ENCODE measurements at places on chromosomes 3 and 15.

- DNase-seq: peak; percentile 90
Observed at GRCh38 chr3:186931532-186932280, 1.4 kb downstream of the ST6GAL1 start.

- no peak for DNase-seq
Observed at GRCh38 chr15:78565951-78566774, 843 bp downstream of the CHRNA5 start.

DNA sequence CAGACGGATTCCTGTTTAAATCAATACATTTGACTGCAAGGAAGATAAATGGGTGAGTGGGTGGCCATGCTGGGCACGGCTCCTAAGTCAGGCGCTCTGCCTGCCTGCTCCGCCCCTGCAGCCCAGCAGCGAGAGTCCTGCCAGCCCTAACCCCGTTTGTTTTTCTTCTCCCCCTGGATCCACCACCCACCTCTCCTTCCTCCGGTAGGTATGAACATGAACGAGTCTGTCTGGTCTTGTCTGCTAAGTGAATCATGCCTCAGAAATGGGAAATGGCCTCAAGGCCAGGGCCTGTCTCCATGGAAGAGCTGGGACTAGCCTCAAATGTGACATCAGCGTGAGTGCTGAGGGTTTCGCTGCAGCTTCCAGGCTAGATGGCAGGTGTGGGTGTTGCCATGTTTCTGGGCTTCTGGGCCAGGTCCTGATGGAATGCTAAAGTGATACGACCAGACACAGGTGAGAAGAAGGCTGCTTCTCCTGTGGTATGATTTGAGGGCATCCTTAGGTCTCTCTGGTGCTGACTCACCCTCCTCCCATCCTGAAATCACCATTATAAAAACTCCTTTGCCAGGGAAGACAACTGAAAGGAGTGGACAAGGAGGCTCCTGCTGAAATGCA is 5.6 kb upstream of the FEM1B start:
- no peak for DNase-seq

DNA sequence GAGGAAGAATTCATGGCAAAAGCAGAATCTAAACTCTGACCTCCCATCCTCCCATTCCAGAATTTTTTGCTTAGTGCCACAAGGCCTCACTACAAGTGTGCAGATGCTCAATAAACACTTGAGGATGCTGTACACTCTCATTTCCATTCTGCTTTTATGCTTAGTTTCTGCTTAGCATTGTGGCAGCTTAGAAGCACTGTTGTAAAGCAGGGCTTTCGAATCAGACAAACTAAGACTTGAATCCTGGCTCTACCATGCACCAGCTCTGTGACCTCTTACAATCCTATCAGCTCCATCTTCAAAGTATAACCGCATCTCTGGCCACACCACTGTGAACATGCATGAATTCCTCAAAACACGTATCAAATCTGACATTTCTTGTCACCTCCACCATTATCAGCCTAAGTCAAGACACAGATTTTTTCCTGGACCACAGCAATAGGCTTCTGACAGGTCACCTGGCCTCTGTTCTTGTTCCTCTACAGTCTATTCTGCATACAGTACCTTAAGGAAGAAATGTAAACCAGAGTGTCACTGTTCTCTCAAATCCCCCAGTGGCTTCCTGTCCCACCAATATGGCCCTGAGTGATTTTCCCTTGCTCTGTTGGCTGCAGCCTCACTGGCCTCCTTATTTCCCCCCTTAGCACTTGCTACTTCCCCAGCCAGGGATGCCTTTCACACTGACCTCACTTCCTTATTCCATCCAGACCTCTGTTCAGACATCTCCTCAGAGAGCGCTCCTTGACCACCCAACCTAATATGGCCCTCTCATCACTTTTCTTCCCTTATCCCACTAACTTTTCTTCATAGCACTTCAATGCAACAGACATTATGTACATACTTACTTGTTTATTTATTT is 8.1 kb upstream of the PHC3 start:
- DNase-seq: no peak

- DNase-seq: no peak
Observed at GRCh38 chr15:69859866-69860265, 237.9 kb downstream of the TLE3 start.

- DNase-seq: peak; percentile 78
Observed at GRCh38 chr3:11610044-11610671, 33.6 kb downstream of the VGLL4 start.

GRCh38 chr15:70426096-70426821 is 328.5 kb upstream of the TLE3 start:
- DNase-seq: no peak

DNA sequence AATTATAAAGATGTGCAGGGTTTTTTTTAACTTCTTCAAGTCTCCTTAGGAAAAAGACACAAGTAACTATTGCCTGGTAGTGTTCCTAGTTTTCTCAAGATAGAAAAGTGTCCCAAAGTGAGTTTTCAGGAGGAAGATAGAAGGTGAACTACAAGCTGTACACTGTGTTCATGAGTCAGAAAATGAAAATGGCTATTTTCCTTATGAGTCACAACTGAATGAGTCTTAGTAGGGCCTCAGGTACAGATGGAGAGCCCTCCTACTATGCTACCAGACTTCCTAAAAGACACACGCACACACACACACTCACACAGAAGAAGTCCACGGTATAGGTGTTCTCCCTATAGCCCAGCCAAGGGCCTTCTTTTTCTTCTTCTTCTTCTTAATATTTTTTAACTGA is 3.1 kb downstream of the MYO1E start:
- DNase-seq: no peak

DNA sequence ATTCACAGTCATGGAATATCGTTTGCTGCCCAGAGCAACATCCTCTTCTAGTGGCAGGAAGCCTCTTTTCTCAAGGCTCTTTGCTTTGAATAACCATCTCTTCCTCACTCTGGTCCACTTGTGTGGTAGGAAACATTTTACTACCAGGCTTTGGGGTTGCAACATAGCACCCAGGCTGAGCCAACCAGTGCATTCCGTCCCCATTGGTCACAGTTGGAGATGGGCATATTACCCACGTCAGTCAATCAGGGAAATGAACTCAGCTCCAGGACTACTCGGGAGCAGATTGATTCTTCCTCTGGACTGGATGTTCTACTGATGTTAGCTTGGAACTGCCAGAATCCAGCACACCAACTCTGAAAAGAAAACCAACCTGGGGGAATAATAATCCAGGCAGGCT is 4.2 kb upstream of the PEX5L start:
- no peak for DNase-seq

DNA sequence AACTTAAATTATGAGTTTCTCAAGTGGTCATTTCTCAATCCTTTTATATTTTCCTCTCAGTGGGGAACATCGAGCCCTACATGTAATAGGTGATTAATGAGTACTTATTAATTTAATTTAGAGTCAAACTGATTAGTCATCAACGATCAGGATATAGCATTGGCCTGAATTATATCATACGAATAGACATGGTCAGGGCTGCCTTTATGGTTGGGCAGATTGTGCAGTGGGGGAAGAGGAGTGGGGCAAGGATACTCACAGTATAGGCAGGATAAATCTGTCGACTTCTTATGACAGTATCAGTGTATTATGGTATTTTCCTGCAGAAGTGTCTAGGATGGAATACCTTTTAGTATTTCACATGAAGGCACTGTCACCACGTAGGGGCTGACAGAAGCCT is 27.0 kb downstream of the C2CD4A start:
- no peak for DNase-seq

GRCh38 chr3:157390713-157391515 is 45.7 kb upstream of the PTX3 start:
- DNase-seq: no peak

DNA sequence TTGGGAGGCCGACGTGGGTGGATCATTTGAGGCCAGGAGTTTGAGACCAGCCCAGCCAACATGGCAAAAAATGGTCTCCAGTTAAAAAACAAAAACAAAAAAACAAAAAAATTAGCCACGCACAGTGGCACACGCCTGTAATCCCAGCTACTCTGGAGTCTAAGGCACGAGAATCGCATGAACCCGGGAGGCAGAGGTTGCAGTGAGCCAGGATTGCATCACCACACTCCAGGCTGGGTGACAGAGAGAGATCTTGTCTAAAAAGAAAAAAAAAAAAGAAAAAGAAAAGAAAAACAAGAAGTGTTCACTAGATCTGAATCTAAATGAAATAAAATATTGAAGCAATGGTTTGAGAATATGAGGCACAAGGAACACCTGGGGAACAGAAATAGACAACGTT is 36.7 kb downstream of the SLC9A9 start:
- DNase-seq: no peak

DNA sequence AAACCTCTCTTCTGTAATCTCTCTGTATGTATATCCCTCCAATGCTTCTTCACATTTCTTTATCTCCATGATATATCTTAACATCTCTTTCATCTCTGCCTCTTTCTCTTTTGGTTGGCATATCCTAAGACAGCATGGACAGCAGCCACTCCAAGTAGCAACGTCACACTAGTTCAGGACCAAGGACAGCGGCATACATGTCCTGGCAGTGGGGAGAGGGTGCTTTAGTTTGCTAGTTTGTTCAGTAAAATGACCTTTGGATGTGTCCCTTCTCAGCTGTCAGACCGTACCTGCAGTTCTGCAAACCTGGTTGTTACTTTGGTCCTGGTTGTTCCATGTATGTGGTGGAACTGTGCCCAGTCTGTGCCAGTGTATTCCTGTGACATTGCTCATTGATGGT is 225.6 kb upstream of the ROPN1 start:
- DNase-seq: peak; percentile 60

DNA sequence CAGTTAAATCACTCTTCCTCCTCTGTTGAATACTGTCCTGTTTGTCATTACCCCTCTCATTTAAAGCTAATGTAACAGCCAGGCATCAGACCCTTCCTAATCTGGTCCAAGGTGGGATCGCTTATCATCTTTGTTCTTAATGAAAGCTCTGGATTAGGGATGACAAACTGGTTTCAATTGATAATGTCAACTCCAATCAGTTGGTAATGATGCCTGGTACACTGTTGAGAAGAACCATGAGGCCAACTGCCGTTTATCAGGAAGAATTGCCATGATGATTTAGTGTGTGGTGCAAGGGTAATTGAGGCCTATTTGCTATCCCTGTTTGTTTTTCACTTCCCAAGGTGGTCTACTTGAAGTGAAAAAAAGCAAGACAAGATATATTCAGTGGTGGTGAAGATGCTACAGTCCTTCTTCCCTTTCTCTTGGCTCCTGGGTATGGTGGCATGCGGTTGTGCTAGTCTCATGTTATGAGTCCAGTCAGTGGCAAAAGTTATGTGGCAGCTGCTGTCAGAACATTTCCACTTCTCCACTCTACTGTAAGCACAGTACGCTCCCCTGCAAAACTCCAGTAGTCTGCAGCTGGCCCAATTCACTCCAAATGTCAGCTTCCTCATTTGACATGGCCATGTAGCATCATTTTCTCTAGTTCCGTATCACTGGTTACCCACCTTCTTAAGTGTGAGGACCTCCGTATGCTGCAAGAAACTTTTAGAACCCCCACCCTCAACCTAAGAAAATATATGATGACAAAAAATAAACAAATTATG is 72.5 kb downstream of the MORC1 start:
- DNase-seq: no peak

- DNase-seq: no peak
Observed at GRCh38 chr15:59821286-59821685, 132.2 kb upstream of the BNIP2 start.

- no peak for DNase-seq
Observed at GRCh38 chr3:129197321-129197720, 13.6 kb upstream of the CNBP start.

DNA sequence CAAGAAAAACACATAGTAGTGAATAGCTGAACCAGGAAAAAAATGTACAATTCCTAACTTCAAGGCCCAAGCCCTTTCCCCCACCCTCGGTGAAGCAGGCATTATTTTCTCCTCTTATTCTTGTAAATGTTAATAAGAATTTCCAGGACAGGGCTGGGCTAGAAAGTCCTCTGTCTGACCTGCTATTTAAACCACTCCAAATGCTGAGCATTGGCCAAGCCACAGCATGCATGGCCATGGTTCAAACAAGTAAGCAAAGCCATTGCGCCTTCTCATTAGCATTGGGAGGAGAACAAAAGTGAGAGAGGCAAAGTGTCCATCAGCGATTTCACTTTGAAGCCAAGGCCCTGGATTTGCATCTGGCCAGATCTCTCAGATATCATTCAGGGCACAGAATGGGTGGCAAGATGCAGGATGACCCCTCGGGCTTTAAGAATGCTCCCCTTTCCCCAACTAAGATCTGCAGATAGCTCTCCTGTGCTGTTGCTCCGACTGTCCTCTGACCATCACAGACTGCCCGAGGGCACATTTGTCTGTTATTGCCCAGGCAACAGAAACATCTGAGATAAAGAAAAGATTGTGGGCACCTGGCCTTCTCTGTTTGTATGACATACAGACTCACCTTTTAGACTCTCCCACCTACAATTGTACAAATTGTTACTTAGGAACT is 46.3 kb downstream of the CEMIP start:
- no peak for DNase-seq

- DNase-seq: no peak
Observed at GRCh38 chr15:31840849-31841476, 189.4 kb upstream of the CHRNA7 start.

DNA sequence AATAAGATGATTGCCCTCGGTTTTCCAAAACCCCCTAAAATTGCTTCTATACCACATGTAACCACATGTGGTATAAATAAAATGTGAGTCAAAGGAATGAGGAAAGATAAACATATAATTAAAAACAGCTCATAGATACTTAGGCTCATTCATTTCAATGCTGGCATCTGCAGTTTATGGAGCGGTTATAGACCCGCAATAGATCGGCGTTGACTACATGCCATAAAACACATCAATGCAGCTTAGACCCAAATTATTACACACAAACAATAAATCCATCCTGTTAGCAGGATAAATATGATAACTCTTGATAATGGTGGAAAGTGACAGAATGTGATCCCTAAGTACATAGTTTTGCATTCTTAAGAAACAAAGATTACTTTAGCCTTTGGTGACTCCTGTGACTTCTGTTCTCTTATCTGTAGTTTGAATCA is 143.7 kb downstream of the NR2F2 start:
- no peak for DNase-seq

- DNase-seq: no peak
Observed at GRCh38 chr3:139173372-139174108, 128.8 kb upstream of the PRR23C start.

DNA sequence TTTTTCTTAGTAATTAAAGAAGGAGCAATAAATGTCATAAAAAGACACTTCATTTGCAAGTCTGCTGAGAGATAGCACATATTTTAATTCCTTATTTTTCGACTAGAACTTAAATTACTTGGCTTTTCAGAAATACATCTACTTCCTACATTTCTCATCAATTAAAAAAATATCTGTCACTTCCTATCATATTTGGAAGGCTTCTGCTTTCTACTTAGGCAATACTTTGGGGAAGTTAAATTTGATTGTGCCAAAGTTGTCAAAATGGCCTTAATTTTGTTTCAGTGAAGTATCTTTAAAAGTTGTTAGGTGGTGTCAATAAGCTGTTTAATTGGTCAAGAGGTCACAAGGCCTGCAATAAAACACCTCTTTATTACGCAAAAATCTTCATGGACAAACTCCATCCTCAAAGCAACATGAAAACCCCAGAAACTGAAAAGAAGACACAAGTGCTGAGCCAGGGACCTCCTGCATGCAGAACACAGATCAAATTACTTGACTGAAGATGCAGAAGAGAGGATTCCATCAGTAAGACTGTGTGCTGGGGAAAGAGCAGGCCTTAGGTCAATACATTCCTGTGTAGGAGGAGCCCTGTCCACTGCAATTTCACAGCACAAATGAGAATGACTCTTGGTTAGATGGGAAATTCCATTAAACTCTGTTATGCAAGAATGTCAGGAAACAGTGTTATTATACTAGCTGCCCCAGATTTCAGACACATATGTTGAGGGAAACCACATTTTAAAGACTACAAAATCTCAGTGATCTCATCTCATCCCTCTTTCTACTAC is 48.0 kb upstream of the FSTL1 start:
- DNase-seq: no peak

Measured in large intestine (tissue), 12 donors.